ENCODE measurements at places on chromosomes 11 and 22.
A peak's percentile ranks its signal among the peaks of the same experiment; 100 is the strongest.

- DNase-seq = no peak
Observed at GRCh38 chr11:9498457-9499078, 37.8 kb downstream of the ZNF143 start.

- DNase-seq = peak; percentile 78
Observed at GRCh38 chr11:59560290-59560701, 49.0 kb downstream of the OR4D9 start.

GRCh38 chr22:24450610-24451009 lies 23.2 kb downstream of the ADORA2A start:
- DNase-seq = no peak

DNA sequence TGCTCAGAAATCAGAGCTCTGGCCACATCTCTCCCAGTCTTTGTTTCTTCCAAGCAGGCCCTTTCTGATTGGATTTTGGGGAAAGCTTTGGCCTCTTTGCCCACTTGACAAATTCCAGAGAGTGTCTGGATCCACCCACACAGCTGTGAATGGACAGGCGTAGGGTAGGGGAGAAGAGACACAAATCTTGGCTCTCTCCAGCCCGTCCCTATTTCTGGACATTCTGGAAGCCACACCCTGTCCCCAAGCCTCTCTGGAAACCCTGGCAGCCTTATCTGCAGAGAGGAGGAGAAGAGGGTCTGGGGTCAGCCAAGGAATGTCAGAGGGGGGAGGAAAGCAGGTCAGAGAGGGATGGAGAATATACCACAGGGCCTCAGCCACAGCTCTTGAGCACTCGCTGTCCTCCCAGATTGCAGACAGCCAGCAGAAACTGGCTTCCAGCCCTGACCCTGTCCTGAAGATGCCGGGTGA lies 59.5 kb upstream of the WNT11 start:
- DNase-seq = no peak

- no peak for DNase-seq
Observed at GRCh38 chr11:3916962-3917361, 61.5 kb downstream of the STIM1 start.

GRCh38 chr22:30234786-30235470 lies 11.6 kb downstream of the LIF start:
- DNase-seq = no peak

DNA sequence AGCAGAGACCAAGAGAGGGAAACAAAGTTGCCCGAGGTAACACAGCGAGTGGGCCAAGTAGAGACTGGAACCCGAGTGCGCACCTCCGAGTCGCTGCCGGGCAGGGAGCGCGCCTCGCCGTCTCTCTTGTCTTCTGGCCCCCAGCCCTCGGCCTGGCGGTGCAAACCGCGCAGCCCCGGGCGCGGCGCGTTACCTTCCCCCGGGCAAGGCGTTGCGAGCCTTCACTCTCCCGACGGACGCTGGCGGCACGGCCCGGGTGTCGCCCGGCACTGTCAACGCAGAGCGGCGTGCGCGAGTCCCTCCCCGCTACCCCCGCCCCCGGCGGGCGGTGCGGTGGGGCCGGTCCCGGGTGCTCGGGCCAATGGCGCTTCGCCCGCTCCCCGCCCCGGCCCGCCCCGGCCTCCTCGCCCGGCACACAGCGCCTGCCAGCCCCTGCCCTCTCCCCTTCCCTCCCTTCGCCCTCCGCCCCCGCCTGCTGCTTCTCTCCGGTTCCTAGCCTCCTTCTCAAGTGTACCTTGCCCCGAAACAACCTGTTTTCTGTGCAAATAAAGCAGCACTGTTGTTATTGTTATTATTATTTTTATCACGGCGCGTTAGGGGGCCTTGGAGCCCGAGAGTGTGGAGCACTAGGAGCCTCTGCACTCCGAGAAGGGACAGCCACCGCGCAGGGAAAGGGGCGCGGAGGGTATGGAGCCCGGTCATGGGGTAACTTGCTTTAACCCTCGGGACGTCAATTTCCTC lies at the start of gene SYTL2:
Gene SYTL2 (minus strand): TSS at position 271 of the 741 bp plus-strand sequence. CDS start 53,416 bp downstream, outside the sequence.
- DNase-seq = peak; percentile 83

DNA sequence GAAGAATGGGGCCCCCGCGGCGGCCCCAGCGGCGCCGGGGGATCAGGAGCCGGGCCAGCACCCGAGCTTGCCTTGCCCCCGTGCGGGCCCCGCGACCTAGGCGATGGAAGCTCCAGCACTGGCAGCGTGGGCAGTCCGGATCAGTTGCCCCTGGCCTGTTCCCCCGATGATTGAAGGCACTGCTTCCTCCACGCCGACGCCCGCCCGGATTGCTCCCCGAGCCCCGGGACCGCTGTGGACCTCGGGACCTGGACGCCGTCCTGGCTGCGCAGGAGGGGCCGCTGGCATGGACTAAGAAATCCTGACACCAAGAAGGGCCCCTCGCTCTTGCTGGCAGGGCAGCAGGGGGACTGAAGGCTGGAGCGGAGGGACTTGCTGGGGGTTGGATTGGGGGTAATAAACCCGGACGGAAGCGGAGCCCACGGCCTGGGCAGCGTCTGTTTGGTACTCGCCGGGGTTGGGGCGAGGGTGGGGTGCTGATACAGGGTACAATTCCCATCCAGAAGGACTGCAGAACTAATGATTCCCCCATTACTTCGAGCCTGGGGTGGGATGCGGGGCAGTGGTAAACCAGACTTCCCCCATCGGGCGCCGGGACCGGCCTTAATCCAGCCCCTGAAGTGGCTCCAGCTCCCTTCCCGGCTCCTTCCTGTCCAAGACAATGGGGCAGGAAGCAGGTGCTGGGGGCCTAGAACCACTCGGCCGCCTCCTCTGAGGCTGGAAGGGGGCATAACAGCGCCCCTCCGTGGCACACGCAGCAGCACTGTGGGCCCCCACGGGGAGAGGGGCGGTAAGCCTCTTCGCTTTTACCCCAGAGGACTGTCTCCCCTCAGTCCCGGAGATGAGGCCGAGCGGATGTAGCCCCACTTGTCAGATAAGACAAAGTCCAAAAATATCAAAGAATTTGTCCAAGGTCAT lies 1.0 kb downstream of the CCDC85B start:
- peak; percentile 15 for DNase-seq

GRCh38 chr22:50606946-50607658 lies 6.5 kb downstream of the MAPK8IP2 start:
- DNase-seq = no peak

DNA sequence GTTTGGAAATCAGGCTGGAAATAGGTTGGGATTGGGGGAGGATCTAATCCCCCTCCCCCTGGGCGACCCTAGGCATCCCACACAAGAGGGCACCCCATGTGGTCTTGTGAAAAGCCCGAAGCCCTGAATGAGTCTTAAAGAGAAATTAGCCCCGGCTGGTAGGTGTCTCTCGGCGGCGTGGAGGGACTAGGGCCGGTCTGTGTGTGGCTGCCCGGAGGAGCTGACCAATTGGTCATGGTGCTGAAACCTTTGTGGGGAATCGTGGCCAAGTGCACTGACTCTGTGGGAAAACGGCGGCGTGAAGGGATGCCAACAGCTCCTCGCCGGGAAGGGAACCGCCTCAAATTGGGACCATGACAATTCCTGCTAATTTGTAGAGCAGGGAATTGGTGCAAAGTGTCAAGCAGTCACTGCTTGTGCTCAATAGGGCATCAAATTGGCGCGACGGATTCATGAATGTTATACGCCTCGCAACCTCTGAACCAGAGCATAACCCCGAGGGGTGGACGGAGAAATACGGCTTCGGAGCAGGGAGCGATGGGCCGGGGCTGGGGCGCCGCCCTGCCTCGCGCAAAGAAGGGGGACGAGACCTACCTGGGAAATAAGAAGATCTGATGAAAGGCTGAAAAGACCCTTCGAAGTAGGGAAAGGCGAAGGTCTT lies 1.5 kb downstream of the DBX1 start:
- DNase-seq = no peak

GRCh38 chr11:76835928-76836612 lies 24.6 kb upstream of the ACER3 start:
- DNase-seq = no peak

DNA sequence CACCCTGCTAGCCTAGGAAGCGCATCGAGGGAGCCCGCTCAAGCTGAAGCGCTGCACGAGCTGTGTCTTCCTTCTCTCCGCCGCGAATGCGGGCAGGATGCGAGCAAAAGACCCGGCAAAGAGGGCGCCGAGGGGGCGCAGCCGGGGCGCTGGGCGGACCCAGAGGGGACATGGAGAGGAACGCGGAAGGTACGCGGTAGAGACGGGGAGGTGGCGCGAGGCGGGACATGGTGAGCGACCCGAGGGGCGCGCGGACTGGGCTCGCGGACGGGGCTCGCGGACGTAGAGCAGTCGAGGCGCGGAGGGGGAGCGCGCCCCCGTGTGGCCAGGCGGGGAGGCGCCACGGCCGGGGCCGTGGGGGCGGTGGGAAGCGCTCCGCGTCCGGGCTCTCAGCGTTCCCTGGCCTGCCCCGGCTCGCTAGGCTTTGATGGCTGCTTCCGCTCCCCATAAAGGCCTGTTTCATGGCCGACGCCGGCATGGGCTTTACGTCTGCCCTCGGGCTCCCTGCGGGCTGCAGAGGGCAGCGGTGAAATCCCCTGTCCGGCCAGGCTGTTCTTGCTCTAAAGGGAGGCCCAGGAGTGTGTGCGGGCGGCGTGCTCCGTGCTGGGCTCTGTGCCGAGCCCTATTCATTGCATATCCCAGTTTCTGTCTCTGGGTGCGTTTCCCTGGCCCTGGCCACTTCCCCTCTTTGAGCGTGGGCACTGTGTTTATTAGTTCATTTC lies 31.2 kb upstream of the TRIM29 start:
- peak; percentile 19 for DNase-seq

GRCh38 chr11:106152013-106152412 lies 74.6 kb downstream of the AASDHPPT start:
- DNase-seq = no peak

GRCh38 chr22:22397292-22397870 lies 111.2 kb downstream of the ZNF280B start:
- DNase-seq = no peak

DNA sequence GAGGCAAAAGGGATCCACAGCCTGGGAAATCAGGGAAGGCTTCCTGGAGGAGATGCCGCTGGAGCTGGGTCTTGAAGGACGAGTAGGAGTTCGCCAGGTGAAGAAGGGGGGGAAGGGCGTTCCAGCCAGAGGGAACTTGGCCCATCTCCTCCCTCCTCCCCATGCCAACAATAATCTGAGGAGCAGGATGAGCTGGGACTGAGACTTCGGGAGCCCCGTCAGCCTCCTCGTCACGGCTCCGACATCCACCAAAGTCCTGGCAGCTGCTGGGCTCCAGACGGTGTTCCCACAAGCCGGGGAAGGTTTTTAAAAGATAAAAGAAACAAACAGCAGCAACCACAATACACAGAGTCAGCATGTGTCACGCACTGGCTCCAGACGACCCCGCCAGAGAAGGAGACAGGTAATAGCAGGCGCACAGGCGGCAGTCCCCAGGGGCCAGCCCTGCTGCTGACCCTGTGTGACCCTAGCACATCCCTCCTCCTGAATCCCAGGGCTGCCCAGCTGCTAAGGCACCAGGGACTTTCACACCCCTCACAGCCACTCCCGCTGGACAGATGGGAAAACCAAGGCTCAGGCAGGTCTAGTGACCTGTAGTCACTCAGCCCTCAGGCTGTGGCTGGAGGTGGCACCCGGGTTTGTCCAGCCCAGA lies 37.3 kb downstream of the NUP50 start:
- DNase-seq = no peak

GRCh38 chr11:121418625-121419114 lies 33.4 kb upstream of the SORL1 start:
- DNase-seq = peak; percentile 65

All from CD8-positive, alpha-beta memory T cell (primary cell).